ENCODE measurements at places on chromosomes 3 and 15. TPM values are rescaled to one million over a fixed set of nuclear protein-coding genes. Genes with fewer than 3 reads are reported as not detected.

CYP11A1 gene
- 0.22 TPM for total RNA-seq

TMC3 gene
- not detected for total RNA-seq

DNA sequence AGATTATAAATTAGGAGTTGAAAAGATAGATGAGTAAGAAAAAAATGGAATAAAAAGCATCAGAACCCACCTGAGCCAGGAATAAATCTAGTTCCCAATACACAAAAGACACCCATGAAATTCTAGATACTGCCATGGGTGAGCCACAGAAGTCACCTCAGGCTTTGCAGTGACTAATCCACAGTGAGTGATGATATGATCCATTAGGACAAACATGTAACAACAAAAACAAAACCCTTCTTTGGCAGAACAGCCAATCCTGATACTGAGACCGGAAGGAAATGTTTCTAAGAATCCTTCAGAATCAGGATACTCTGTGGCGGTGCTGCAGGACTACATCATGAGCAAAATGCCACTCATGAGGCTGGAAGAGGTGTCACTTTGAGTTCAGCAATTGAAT, 15.0 kb upstream of the MINDY4B start:
- H3K27ac ChIP-seq, result no peak overlapping the region
- H3K4me1 ChIP-seq, result peaks cover 5% of the 10 kb centered on the region
- H3K36me3 ChIP-seq, result no peaks in the 10 kb centered on the region
- peaks cover 21% of the 10 kb centered on the region for H3K27me3 ChIP-seq

- peaks cover 8% of the 10 kb centered on the region for H3K4me1 ChIP-seq
- no peak within 1 kb of the TSS for H3K4me3 ChIP-seq
- peaks cover 2% of the 10 kb centered on the region for H3K27me3 ChIP-seq
- DNase-seq, result no peak
Observed at GRCh38 chr15:89679212-89679611, at the start of gene PLIN1. Gene PLIN1, minus strand, starts transcription at chr15:89679367. Its CDS starts 1,878 bp downstream, at chr15:89677489.

- no peak for DNase-seq
- peaks cover 18% of the 10 kb centered on the region for H3K4me1 ChIP-seq
- no peak overlapping the region for H3K27ac ChIP-seq
- no peaks in the 10 kb centered on the region for H3K36me3 ChIP-seq
- H3K4me3 ChIP-seq, result no peak overlapping the region
Observed at GRCh38 chr15:43118829-43119228, 13.0 kb upstream of the UBR1 start.

DNA sequence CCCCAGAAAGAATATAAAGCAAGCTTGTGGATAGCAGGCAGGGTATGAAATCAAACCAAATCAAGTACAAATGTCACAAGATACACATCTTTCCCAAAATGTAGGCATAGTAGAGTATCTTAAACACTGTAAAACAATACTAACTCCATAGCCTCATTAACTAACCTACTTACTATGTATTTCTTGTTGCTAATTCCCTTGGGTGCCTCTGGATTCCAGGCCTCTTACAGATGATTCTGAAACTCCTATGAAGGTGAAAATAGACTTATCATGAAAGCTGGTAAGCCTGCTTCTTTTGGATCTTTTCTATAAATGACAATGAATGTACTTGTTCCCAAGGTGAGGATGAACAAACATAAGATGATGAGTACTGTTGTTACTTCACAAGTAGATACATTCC, 93.8 kb downstream of the FRMD5 start:
- H3K4me3 ChIP-seq, result peak overlapping the region; percentile 78
- peak overlapping the region; percentile 92 for H3K27ac ChIP-seq
- H3K4me1 ChIP-seq, result peaks cover 63% of the 10 kb centered on the region

GRCh38 chr3:37346227-37347005, 172.0 kb upstream of the LRRFIP2 start:
- H3K4me3 ChIP-seq, result no peak overlapping the region
- H3K27me3 ChIP-seq, result peaks cover 3% of the 10 kb centered on the region
- H3K4me1 ChIP-seq, result 0 out of 2 replicates have a peak, but pooled peaks cover 5% of the 10 kb centered on the region
- H3K27ac ChIP-seq, result no peak overlapping the region
- DNase-seq, result no peak

DNA sequence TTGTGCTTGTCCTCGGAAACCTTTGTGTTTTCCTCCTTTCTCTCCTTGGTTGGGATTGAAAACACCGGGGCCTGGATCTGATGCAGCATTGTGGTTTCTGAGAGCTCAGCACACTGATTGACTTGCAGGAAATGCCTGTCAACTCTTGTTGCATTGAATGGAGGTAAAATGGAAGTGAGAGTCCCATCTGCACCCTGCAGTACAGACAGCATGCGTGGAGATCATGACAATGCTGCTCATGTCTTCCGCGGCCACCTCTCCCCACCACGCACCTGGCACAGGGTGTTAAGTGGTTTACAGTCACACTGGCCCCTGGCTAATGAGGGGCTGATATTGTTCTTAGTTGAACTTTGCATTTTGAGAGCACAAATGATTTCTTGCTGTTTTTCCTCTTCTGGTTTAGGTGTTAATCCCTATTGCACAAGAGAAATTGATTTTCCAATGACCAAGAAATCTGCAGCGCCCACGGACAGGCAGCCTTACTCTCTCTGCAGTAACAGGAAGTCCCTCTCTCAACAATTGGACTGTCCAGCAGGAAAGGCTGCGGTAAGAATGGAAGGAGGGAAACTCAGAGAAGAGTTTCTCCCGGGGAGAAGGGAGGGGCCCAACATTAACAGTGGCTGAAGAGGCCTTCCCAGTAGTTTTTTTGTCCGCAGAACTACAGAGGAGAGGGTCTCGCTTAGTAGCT, 58.5 kb downstream of the STARD5 start:
- H3K4me3 ChIP-seq, result no peak overlapping the region
- no peak for DNase-seq
- no peak overlapping the region for H3K27ac ChIP-seq
- peaks cover 21% of the 10 kb centered on the region for H3K4me1 ChIP-seq
- no peaks in the 10 kb centered on the region for H3K36me3 ChIP-seq

Measured in HFFc6 (cell line).